Activated naive CD4-positive, alpha-beta T cell (primary cell): ENCODE measurements at places on chromosomes 7 and 10.

GRCh38 chr10:119131512-119132240 lies 27.8 kb downstream of the DENND10 start:
- no peak for DNase-seq

DNA sequence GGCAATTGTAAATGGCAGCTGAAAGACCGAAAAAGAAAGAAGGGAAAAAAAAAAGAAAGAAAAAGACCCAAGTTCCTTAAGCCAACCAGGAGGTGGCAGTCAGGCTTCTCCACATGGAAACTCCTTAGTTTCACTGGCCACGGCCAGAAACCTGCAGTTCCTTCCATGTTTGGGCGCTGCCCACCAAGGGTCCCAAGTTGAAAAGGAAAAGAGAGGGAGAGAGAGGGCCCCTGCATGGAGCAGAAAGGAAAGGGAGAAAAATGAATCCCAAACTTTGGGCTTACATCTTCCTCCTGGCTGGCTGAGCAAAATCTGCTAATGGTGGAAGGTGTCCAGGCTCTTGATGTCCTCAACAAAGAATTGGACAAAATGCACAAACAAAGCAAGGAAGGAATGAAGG lies 31.8 kb upstream of the ABCA13 start:
- no peak for DNase-seq

- DNase-seq, result no peak
Observed at GRCh38 chr10:119342335-119342734, 135.0 kb downstream of the GRK5 start.

- DNase-seq, result no peak
Observed at GRCh38 chr7:80185571-80185970, 50.9 kb downstream of the GNAI1 start.

- no peak for DNase-seq
Observed at GRCh38 chr7:156143683-156144082, 331.4 kb upstream of the SHH start.

GRCh38 chr10:80322158-80322557 lies 32.7 kb upstream of the MAT1A start:
- DNase-seq, result no peak

DNA sequence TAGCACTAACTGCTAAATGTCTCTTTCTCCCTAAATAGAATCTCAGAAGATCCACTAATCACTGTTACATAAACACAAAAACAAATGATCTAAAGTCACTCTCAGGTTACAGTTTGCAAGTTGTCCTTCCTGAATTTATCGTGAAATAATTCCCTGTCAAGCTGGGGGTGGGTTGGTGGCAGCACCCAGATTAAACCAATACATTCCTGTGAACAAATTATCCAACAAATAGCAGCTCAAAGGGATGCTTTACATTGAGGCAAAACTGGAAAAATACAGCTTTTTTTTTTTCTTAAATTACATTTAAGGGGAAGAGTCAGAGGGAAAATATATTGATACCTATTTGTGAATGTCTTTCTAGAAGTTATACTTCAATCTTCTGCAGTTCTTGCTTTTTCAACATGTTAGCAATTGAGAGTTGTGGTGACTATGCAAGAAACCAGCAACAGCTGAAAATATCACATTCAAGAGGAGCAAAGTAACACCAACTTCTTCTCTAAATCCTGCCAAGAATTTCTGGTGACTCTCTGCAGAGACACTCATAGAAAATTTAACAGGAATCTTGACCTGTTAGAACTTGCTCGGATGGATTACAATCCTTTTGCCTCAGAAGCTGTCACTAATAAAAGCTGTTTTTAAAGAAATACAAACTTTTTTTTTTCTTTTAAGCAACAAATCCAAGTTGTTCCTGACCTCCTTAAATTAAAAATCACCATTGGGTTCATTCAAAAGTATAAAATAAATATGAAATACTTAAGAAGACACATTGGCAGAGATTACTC lies 18.9 kb downstream of the LMOD2 start:
- DNase-seq, result no peak
